MM.1S (cell line): ENCODE measurements at places on chromosomes 1 and 21.

DNA sequence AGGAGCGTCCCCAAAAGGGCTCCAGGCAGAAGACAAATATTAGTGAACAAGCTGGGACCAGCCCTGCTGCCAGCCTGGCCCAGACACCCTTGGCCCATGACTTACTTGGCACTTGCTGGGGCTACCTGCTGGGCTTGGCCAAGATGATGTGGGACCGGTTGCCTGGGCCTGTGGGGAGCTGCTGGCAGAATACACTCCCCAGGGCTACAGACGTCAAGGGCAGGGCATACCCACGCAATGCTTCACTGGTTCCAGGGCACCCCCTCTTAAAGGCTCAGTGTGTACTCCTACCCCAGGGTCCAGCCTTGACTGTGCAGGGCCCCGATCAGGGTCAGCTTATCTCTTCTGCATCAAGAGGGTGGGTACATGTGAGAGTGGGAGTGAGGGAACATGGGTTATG is 106.5 kb upstream of the SLC2A1 start:
- H3K27me3 ChIP-seq: no peaks in the 10 kb centered on the region
- H3K4me1 ChIP-seq: no peaks in the 10 kb centered on the region
- no peaks in the 10 kb centered on the region for H3K36me3 ChIP-seq

DNA sequence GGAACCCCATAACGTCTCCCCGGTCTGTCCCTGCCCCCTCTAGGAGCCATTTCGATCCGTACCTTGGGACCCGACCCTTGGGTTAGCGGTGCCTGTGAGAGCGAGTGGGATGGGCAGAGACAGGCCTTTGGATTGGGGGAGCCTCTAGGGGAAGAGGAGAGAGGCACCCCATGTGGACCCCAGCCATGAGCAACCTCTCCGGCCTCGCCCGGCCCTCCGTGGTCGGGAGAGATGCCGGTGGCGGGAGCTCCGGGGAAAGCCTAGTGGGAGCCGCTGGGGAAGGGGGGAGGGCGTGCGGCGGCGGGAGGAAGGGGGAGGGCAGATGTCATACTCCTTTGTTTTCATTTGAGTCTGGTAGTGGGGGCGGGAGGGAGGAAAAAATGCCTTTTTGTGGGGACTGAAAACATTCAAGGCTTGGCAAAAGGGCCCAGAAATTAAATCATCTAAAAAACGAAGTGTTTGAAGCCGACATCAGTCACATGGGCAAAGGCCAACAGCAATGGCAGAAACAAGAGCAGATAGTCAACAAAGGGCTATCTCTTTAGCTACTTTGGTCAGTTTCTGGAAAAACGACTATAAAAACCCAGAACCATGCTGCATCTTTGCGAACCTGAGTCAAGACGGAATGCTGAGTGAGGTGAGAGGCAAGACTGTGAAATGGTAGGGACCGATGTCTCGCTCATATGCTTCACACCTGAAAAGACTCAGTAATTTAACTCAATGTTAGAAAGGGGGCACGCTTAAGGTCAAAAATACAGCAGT is 758 bp downstream of the PTBP2 start:
- no peaks in the 10 kb centered on the region for H3K27me3 ChIP-seq
- no peaks in the 10 kb centered on the region for H3K36me3 ChIP-seq
- H3K4me1 ChIP-seq: no peaks in the 10 kb centered on the region
- peak; percentile 6 for DNase-seq
- H3K27ac ChIP-seq: peak overlapping the region; percentile 16; the same call in 1 of the 2 replicates

DNA sequence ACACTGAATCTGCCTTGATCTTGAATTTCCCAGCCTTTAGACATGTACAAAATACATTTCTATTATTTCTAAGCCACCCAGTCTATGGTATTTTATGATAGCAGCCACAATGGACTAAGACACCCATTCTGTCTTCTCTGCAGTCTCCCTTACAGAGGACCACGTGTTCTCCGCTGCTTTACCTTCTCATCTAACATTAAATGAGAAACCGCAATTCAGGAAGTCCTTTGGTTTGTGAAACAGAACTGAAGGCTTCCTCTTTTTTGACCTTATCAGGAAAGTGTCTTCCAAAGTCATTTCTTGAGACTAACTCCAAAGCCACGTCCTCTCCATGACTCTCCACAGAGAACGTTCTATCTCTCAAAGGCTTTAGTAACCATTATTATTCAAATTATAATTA is 560.1 kb downstream of the OMA1 start:
- peak overlapping the region; percentile 56; the same call in 1 of the 2 replicates for H3K27ac ChIP-seq
- peaks cover 24% of the 10 kb centered on the region for H3K4me1 ChIP-seq
- no peaks in the 10 kb centered on the region for H3K36me3 ChIP-seq
- H3K4me3 ChIP-seq: no peak overlapping the region

GRCh38 chr1:228937851-228938536 is 202.7 kb downstream of the RHOU start:
- no peak for DNase-seq
- H3K27ac ChIP-seq: no peak overlapping the region
- H3K4me1 ChIP-seq: no peaks in the 10 kb centered on the region
- no peaks in the 10 kb centered on the region for H3K27me3 ChIP-seq
- no peaks in the 10 kb centered on the region for H3K36me3 ChIP-seq

- H3K27ac ChIP-seq: no peak overlapping the region
- no peaks in the 10 kb centered on the region for H3K27me3 ChIP-seq
- H3K4me1 ChIP-seq: peaks cover 9% of the 10 kb centered on the region; the same call in 1 of the 2 replicates
- no peaks in the 10 kb centered on the region for H3K36me3 ChIP-seq
Measured at GRCh38 chr1:162663086-162663485, 30.8 kb downstream of the DDR2 start.

DNA sequence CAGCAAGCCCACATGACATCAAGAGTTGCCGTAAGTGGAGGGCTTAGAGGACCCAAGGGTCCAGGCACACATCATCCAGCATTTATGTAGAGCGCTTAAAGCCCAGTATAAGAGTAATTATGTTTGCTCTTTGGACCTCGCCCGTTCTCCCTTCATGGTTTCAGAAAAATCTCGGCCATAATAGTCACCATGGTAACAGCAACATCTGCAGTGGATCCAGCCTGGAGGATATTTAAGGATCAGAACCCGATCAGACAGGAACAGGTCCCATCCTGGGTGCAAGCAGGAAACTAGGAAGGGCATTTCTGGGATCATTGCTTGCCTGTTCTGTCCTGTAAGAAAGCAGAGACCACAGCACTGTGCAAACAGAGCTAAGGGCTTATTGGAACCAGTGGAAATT is 89.9 kb upstream of the KAZN start:
- H3K4me3 ChIP-seq: no peak overlapping the region
- no peaks in the 10 kb centered on the region for H3K4me1 ChIP-seq
- no peak overlapping the region for H3K27ac ChIP-seq
- no peaks in the 10 kb centered on the region for H3K36me3 ChIP-seq

DNA sequence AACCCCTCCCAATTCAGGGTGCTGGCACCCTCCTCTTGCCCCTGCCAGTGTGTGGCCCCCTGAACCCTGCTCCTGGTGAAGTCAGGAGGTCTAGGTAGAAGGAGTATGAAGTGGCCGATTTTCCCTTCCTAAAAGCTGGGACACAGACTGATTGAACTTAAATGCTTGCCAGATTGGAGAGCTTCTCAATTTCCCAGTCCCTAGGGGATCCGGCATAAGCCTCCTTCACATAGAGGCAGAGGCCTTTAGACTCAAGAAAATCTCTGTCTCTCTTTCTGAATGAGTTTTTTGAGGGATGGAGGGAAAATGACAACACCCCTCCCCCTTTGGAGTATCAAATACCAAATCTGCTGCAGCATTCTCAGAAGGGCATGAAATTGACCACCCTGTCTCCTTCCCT is 51.5 kb downstream of the SYT2 start:
- no peaks in the 10 kb centered on the region for H3K4me1 ChIP-seq
- no peak overlapping the region for H3K27ac ChIP-seq
- peaks cover 40% of the 10 kb centered on the region for H3K27me3 ChIP-seq
- H3K4me3 ChIP-seq: no peak overlapping the region

DNA sequence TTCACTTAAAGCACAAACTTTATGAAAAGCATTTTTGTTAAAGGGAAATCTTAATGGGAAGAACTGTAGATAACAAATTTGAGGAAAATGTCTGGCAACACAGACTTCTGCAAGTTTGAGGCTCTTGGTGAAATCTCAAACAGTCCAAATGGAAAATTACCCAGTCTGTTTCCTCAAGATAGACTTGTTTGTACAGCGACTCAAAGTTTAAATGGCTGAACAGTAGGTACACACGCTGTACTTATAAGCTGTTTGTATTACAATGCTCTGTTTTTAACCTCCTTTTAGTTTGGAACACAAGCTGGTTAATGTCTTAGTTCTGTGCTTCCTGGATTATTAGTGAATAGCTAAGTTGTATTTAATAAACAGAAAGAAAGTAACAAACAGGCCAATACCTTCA is 217.1 kb downstream of the NFIA start:
- H3K4me1 ChIP-seq: 0 out of 2 replicates have a peak, but pooled peaks cover 4% of the 10 kb centered on the region
- no peaks in the 10 kb centered on the region for H3K36me3 ChIP-seq
- H3K27me3 ChIP-seq: no peaks in the 10 kb centered on the region

DNA sequence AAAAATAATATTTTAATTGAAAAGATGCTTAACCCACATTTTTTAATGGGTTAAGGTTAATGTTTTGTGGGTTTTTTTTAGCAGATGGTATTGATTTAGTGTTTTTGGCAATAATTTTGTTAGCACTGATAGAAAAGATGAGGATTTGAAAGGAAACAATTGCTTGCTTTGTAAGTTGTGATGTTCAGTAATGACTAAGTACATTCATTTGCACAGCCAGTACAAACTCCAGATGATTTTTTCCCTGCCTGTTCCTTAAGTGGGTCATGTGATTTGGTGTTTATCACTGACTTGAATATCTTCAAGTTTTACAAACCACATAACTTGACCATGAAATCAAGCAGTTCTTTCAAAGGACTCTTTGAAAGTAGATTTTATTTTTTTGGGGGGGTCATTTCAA is 15.0 kb downstream of the DISP1 start:
- no peaks in the 10 kb centered on the region for H3K4me1 ChIP-seq
- no peak overlapping the region for H3K27ac ChIP-seq
- no peak for DNase-seq
- H3K4me3 ChIP-seq: no peak overlapping the region
- no peaks in the 10 kb centered on the region for H3K36me3 ChIP-seq

DNA sequence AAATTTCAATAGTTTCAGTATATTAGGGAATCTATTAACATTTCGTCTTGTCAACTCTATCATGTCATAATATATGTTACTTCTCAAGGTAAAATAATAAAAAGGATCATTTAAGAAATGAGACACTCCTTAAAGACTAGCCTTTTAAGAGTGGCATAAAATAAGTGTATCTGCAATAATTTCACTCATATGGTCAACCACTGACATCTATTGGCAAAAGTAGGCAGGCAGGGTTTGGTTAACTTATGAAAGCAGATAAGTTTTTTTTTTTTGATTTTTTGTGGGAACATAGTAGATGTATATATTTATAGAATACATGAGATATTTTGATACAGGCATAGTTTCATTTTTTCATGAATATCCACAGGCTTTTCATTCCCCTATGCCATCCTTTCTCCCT is 5.5 kb upstream of the RGS21 start:
- DNase-seq: peak; percentile 60
- no peak overlapping the region for H3K27ac ChIP-seq
- no peaks in the 10 kb centered on the region for H3K27me3 ChIP-seq
- no peak overlapping the region for H3K4me3 ChIP-seq

DNA sequence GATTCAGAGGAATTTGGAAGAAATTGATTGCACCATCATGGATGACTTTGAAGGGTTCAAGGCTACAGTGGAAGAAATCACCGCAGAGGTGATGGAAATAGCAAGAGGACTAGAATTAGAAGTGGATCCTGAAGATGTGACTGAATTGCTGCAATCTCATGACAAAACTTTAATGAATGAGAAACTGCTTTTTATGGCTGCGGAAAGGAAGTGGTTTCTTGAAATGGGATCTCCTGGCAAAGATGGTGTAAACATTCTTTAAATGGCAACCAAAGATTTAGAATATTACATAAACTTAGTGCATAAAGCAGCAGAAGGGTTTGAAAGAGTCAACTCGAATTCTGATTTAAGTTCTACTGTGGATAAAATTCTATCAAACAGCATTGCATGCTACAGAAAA is 698.6 kb downstream of the PLA2G4A start:
- no peak overlapping the region for H3K27ac ChIP-seq
- no peak for DNase-seq
- H3K27me3 ChIP-seq: no peaks in the 10 kb centered on the region

DNA sequence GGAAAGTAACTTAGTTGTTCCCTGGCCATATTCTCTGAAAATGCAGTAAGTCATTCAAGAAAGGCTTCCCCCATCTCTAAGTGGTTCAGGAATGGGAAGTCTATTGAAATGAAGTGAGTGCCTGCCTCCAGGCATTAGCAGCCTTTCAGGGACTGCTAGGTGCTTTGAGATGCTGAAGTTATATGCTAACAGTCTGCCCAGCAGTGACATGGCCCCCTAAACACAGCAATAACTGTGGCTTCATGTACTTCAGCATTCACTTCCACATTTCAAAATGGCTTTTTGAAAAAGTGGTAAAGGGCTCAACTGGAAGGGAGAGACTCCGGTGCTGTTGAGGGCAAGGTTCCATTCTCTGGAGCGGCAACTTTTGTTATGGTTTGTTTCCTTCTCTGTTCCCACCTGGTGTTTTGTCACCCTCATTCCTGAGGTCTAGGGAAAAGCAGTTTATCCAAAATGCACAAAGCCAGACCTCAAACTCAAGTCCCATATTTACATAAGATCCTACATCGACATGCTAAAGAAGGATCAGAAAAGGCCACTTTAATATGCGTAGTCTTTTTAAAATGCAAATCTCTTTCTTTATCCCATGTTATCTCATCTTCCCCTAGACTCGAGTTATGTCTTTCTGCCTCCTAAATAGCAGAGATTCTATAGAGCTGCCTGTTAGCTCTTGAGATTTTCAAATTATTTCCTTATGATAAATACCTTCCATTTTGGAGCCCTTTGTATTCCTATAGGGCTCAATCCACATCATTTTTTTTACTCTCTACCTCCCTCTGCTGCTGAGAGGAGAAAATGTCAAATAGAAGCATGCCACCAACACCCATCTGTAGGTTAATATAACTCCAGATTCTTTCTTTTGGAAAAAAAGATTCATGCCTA is 34.2 kb upstream of the LRRC8C start:
- H3K4me1 ChIP-seq: no peaks in the 10 kb centered on the region
- H3K4me3 ChIP-seq: no peak overlapping the region
- H3K36me3 ChIP-seq: no peaks in the 10 kb centered on the region
- no peaks in the 10 kb centered on the region for H3K27me3 ChIP-seq

DNA sequence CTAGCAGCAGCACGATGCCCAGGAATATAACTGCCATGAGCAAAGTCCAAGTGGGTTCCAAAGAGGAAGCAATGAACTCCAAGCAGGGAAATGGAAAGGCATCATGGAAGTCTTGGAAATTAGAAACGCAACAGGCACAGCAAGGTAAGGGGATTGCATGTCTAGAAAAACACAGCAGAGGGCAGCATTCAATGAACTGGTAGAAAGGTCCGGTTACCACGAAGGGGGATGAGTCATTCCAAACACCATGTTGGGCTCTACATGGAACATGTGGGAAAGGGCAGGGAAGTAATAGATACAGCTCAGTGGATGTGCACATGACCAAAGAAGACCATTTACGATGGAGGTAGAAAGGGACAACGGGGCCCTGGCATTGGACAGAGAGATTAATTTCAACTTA is 36.4 kb downstream of the RXRG start:
- H3K4me3 ChIP-seq: no peak overlapping the region
- H3K27me3 ChIP-seq: no peaks in the 10 kb centered on the region
- peak; percentile 30 for DNase-seq
- H3K36me3 ChIP-seq: no peaks in the 10 kb centered on the region

GRCh38 chr1:37931102-37931360 is 15.8 kb downstream of the INPP5B start:
- no peak overlapping the region for H3K27ac ChIP-seq
- no peak for DNase-seq
- no peaks in the 10 kb centered on the region for H3K4me1 ChIP-seq
- no peaks in the 10 kb centered on the region for H3K27me3 ChIP-seq
